Fibroblast of skin of back (primary cell): ENCODE measurements at places on chromosomes 4 and X.
A peak's percentile ranks its signal among the peaks of the same experiment; 100 is the strongest.

GRCh38 chr4:73798842-73799241 lies 37.6 kb upstream of the CXCL6 start:
- no peak for DNase-seq

GRCh38 chr4:144709793-144710525 lies 64.0 kb downstream of the HHIP start:
- DNase-seq = peak; percentile 56

- no peak for DNase-seq
These were observed 6.2 kb downstream of the IL21 start for GRCh38 chr4:122614621-122615020.

- no peak for DNase-seq
These were observed 40.0 kb upstream of the ARSJ start for GRCh38 chr4:114019276-114019968.

DNA sequence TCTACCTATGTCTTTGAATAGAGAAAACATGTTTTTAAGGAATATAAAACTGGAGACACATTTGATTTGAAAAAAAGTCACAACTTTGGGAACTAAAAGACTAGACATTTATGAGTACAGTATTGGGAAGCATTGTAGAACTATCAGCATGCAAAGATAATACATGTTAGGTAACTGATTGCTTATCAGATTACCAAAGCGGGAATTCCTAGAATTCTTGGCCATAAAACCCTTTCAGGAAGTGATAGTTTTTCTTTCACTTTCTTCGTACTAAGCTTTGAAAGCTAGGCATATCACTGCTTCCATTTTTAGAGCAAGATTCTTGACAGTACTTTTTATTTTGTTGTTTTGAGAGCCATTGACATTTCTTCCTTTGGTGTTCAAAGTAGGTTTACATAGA lies 646.6 kb upstream of the PITX2 start:
- no peak for DNase-seq

DNA sequence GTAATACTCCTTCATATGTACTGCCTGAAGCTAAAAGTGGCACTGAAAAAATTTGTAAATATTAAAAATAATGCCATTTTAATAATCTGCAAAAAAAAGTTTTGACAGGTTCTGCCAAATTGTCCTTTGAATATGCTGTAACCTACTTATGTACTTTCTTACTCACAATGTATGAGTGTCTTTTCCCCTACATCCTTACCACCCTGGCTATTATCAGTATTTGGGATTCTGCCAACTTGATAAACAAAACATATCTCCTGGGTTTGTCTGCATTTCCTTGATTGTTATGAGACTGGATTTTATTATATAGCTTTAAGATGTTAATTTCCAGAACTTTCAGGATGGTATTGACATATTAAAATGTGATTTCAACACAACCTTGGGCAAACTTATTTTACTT lies 187.9 kb downstream of the CHM start:
- DNase-seq = no peak

GRCh38 chr4:101014417-101014816 lies 332.9 kb downstream of the PPP3CA start:
- DNase-seq = no peak

- DNase-seq = peak; percentile 40
These were observed 754 bp upstream of the KLF3 start for GRCh38 chr4:38663090-38663800.

GRCh38 chr4:78336093-78336943 lies 215.3 kb upstream of the ANXA3 start:
- DNase-seq = peak; percentile 32

- peak; percentile 63 for DNase-seq
These were observed 226.7 kb upstream of the MAD2L1 start for GRCh38 chr4:120293341-120293740.

DNA sequence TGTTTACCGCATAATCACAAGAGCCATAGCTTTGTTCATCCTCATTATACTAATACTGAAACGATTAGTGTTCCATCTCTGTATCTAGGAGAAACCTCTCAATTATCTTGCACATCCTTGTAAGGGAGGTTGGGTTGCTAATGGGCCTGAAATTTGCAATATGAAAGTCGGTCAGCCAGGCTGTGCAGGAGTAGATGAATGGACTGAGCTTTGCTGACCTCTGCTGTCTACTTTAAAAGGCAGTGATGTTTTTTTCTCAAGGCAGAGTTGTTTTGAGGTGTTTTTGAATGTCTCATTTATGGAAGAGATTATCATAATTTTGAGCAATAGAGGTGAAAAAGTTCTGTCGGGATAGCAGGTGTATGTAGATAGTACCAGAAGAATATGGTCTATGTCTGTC lies 47.9 kb upstream of the LINC00632 start:
- DNase-seq = peak; percentile 0

- no peak for DNase-seq
These were observed 103.8 kb downstream of the MAPK10 start for GRCh38 chr4:86256086-86256485.

- no peak for DNase-seq
These were observed 99.5 kb downstream of the NLGN4X start for GRCh38 chrX:6129195-6129594.

DNA sequence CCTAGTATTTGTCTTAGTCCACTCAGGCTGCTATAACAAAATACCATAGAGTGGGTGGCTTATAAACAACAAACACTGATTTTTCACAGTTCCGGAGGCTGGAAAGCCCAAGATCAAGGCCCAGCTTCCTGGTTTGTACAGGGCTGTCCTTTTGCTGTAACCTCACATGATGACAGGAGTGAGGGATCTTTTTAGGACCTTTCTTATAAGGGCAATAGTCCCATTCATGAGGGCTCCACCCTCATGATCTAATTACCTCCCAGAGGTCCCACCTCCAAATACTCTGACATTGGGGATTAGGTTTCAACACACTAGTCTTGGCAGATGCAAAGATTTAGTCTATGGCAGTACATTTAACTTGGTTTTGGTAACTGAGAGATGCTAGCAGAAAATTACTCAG lies 20.9 kb downstream of the GPAT3 start:
- DNase-seq = no peak

GRCh38 chr4:83947125-83947829 lies 411.4 kb downstream of the GPAT3 start:
- DNase-seq = no peak

GRCh38 chr4:134906404-134907023 lies 704.9 kb upstream of the PABPC4L start:
- DNase-seq = peak; percentile 19

GRCh38 chrX:41029332-41029731 lies 55.9 kb upstream of the USP9X start:
- DNase-seq = no peak

GRCh38 chr4:91935217-91935616 lies 368.5 kb upstream of the GRID2 start:
- no peak for DNase-seq

- DNase-seq = no peak
These were observed 174.2 kb downstream of the NHS start for GRCh38 chrX:17549107-17549651.

GRCh38 chr4:102534845-102535244 lies 33.7 kb downstream of the NFKB1 start:
- no peak for DNase-seq

GRCh38 chr4:83124111-83124780 lies 9.7 kb upstream of the PLAC8 start:
- DNase-seq = no peak

- DNase-seq = no peak
These were observed 206.2 kb upstream of the PCDH18 start for GRCh38 chr4:137738375-137738990.

DNA sequence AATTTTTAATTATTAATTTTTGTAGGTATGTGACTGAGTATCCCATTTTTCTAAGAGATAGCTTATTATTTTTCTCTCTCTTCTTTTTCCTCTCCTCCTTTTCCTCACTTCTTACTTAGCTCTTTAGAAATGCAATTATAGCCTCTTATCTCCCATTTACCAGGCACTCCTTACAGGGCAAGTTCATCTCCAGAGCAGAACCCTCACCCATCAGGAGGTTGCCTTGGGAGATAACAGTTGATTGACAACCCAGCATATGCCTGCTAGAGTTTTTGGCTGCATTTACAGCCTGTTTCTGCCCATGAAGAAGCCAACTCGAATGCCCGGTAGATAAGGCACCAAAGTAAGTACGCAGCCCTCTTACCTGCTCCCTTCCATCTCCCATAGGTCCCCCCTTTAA lies 572.9 kb upstream of the ZFP42 start:
- no peak for DNase-seq

DNA sequence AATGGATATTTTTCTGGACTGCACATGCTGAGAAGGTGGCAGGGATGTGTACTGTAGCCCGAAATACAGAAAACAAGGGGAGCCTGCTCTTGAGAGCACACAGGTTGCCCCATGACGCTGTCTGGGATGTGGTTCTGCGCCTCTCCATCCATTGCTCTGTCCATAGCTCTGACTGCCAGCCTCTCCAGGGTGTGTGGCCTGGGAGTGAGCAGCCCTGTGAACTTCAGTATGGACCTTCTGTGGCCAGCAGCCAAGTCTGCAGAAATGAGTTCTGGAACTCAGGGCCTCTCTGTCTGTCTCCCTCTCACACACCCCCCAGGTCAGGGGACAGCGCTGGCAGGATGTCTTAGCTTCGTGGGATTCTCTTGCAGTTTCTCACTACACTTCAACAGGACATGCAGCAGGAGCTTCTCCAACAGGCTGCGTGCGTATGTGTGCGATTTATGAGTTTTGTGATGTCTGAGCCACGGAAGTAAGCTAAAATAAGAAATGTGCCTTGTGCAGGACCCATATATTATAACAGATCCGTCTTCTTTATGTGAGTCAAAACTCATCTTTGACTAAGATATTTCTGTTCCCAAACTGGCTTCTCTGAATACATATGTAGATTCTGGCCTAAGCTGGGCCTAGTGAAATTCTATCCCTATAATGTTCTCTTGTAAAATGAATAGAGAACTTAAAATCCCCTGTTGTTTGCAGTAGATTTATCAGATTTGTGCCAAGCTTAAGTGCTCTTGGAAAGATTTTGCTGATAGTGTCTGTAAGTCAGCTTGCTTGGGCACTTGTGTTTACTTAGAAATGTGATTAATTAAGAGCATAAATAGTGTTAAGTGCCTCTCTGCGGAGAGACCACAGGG lies 40.0 kb downstream of the PROM1 start:
- no peak for DNase-seq

- no peak for DNase-seq
These were observed 25.7 kb downstream of the SEPTIN6 start for GRCh38 chrX:119667111-119667878.

- no peak for DNase-seq
These were observed 48.9 kb downstream of the CHIC2 start for GRCh38 chr4:54015423-54016030.

GRCh38 chrX:12411831-12412230 lies 273.6 kb downstream of the FRMPD4 start:
- DNase-seq = no peak

DNA sequence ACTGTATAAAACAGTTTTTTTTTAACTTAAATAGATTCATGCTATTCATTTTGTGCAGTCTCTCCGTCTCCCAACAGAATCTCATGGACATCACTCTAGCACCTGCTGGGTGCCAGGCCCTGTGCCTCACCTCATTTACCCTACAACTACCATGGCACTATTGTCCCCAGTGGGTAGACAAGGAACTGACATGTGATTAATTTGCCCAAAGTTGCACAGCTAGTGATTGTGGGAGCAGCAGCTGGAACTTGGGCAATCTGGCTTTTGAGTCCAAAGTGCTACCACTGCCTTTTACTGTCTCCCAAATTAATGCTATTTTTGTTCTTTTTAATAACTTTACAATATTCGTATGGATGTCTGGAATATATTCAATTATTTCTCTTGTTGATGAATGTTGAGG lies 11.2 kb upstream of the PGRMC2 start:
- no peak for DNase-seq

DNA sequence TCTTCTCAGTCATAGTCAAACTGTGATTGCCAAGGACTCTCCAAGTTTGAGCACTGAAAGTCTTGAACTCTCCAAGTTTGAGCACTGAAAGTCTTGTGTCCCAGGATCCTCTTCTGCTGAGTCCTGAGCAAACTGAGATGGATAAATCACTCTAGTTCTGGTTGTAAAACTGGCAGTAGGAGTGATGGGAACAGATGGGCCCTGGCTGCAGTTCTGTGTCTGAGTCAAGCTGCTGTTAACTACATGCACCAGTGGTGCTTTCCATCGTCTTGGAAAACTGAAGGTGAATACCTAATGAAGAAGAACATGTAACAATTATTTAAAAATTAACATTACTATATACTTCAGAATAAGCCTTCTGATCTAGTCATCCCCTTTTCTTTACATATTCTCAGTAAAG lies 27.6 kb upstream of the KCNIP4 start:
- no peak for DNase-seq

GRCh38 chr4:83150653-83151330 lies 36.3 kb upstream of the PLAC8 start:
- no peak for DNase-seq

DNA sequence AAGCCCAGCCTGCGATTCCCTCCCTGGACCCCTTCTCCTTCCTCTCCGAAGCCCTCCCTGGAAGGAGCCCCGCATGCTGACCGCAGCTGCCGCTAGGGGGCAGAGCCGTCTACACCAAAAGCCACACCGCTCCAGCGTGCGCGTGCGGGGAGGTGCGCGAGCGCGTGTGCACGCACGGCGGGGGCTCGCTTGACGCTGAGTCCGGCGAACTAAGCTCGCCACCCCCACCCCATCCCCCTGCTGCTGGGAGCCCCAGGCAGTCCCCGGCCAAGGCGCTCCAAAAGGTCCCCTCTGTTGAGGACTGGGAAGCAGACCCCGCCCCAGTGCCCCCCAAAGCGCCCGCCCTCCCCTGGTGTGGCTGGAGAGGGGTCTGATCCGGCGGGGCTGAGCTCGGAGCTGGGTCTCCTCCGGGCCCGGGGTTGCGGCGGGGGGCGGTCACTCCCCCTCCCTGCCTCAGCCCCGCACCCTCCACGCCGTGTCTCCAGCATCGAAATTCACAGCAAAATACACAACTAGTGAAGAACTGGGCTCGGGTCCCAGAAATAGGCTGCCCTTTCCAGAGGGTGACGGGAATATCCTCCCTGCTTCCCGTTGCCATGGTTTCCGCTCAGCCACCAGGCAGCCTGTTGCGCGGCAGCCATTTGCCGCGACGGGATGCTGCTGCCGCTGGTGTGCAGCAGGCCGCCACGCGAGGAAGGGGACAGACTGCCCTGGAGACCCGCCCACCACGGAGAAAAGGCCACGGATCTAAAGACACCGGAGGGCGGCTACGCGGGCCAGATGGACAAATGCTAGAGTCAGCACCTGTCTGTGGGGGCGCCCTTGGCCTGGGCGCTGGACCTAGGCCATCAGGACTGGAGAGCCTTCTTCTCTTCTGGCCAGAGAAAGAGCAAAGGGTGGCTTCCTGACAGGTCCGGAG lies 11.2 kb upstream of the CCNQ start:
- peak; percentile 63 for DNase-seq

- peak; percentile 67 for DNase-seq
These were observed 96.3 kb upstream of the MSX1 start for GRCh38 chr4:4762909-4763821.

- no peak for DNase-seq
These were observed 194.2 kb upstream of the C1QTNF7 start for GRCh38 chr4:15233626-15234025.

GRCh38 chrX:22247169-22247568 lies 25.5 kb upstream of the CBLL2 start:
- DNase-seq = peak; percentile 85

GRCh38 chr4:111652236-111652635 lies 493.0 kb upstream of the FAM241A start:
- peak; percentile 24 for DNase-seq

- no peak for DNase-seq
These were observed 83.5 kb upstream of the PPARGC1A start for GRCh38 chr4:23973308-23973855.

GRCh38 chr4:104488151-104488550 lies 6.5 kb downstream of the CXXC4 start:
- no peak for DNase-seq

GRCh38 chr4:52751487-52751911 lies 274 bp upstream of the ERVMER34-1 start:
- peak; percentile 41 for DNase-seq
